ENCODE measurements at places on chromosomes 16 and 17.
A peak's percentile ranks its signal among the peaks of the same experiment; 100 is the strongest.

- peak; percentile 3 for DNase-seq
Observed at GRCh38 chr17:63698886-63699637, 863 bp downstream of the LIMD2 start.

GRCh38 chr16:66569827-66570405, 3.7 kb downstream of the CMTM1 start:
- peak; percentile 74 for DNase-seq

DNA sequence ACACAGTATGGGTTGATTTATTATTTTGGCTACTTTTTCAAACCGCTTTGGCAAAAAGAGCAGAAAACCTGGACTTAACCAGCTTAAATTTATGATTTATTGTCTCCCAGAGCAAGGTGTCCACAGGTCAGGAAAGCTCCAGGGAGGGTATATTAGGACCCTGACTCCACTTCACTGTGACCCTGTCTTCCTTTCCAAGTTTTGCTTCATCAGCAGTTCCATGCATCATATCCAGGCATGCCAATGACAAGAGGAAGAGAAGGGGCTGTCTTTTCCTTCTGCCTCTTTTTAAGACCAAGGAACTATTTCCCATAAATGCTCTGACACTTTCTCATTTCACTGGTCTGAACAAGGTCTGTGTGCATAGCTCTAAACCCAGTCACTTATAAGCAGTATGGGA, 316.8 kb downstream of the CA10 start:
- DNase-seq, result no peak

GRCh38 chr17:44473367-44473766, 29.8 kb downstream of the GPATCH8 start:
- peak; percentile 11 for DNase-seq

DNA sequence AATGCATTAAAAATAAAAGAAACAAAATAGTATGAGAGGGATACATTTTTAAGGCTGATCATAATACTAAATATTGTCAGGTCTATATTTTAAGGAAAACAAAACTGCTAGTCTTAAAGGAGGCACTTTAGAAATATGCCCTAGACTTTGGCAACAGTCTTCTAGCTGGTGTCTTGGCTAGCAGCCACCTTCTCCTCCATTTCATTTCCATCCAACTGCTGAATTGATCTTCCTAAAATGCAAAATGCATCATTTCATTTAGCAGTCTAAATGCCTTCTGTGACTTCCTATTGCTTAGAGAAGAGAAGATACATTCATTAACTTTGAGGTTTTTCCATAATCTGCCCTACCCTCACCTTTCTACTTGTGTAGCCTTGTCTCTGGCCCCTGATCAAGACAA, 1404.1 kb downstream of the CDH11 start:
- DNase-seq, result no peak

- peak; percentile 56 for DNase-seq
Observed at GRCh38 chr17:78324391-78325075, 35.3 kb downstream of the SOCS3 start.

DNA sequence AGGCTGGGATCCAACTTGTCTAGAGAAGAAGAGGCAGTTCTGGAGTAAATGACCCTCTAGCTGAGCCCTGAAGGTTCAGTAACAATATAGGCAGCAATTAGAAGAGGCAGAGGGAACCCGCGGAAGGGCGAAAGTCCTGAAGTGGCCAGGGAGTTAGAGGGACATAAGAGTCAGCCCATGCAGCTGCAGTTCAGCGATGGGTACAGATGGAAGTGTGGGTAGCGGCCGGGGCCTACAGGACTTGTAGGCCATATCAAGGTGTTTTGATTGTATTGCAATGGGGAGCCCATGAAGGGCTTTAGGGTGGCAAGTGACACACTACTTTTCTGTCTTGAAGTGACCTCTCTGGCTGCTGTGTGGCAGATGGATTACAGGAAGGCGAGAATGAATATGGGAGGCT, 3.0 kb downstream of the ELAC2 start:
- DNase-seq, result no peak

GRCh38 chr17:19322861-19323260, 39.7 kb downstream of the B9D1 start:
- no peak for DNase-seq

GRCh38 chr16:7397901-7398300, 65.3 kb downstream of the RBFOX1 start:
- DNase-seq, result peak; percentile 22

DNA sequence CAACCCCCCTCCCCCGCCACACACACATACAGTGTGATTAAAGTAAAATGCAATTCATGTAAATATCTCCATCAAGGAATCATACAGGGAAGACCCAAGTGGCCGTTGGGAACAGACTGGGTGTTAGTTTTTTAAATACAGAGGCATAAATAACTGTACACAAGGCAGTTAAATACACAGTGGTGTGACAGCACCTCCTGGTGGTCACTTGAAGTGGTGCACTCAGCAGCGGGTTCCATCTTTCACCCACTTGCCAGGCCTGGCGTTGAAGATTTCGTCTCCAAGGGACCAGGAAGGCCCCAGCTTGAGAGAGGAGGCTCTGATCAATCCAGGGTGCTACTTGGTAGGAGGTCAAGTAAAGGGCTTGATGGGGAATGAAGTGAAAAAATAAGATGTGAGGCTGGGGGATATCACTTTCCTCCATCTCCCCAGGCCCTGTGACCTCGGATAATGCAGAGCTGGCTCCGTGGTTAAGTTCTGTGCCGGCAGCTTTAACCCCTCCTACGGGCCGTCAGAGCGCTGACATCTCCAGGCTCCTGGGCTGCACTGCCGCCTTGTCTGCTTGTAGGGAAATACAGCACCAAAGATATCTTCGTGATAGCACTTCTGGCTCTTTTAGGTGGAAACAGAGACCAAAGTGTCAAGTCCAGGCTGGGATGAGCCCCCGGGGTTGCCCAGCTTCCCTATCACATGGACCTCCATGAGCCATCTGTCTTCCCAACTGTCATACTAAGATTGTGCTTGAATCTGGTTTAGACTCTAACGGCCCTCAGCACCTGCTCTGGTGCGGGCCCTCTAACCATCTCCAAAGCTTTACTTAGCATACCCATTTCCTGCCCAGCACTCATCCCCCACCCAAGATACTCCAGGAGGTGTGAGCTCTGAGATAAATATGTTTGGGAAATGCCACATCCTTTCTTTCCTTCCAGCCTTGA, 20.7 kb downstream of the LGALS9 start:
- no peak for DNase-seq

DNA sequence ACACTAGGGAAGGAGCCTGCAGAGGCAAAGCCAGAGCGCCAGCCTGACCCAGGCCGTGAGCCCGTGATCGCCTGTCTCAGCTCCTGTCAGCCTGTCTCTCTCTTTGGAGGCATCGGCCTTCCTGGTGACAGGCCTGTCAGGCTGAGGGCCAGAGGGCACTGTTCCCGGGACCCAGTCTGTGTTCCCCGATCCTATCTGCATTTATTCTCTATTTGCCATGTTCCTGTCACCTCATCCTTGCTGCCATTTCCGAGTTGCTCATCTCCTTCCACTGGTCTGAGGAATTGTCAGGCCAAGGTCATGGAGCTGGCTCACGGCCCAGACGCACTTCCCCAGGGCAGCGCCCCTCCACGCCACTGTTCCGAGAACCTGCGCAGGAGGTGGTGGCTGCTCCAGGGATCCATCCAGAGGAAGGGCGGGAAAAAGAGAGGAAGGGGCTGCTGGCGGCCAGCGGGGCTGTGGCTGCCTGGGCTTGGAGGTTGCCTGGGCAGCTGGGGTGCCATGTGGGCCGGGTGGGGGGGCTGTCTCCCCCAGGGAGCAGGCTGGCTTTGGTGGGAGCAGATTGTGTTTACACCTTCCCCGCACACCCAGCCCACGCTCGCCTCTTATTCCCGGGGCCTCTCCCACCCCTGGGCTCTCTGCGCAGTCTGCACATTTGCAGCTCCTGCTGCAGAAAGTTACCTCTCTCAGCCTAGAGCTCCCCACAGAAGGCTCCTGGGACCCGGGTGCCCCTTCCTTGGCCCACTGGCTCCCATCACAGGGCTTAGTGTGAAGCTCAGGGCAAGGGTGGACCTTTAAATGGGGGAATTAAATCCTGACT, 4.9 kb downstream of the PRCD start:
- DNase-seq, result no peak

DNA sequence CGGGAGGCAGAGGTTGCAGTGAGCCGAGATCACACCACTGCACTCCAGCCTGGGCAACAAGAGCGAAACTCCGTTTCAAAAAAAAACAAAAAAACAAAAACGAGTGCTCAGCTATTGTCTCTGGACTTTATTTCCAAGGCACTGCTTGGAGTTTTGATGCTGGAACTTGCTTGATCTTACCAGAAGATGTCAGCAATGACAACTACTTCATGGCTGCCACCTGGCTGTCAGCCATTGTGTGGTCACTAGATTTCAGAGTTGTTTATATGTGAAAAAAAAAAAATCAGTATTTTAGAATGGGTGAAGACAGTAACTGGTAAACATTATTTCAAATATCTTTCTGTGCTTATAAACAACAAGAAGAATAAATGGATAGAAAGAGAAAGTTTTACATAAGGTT, 26.3 kb upstream of the OR4D1 start:
- peak; percentile 30 for DNase-seq

- no peak for DNase-seq
Observed at GRCh38 chr16:59205403-59205802, 471.3 kb upstream of the GOT2 start.

GRCh38 chr17:57902117-57902799, 52.4 kb upstream of the MRPS23 start:
- peak; percentile 69 for DNase-seq

- no peak for DNase-seq
Observed at GRCh38 chr16:72705801-72706200, 342.1 kb downstream of the ZFHX3 start.
